HT1080 (cell line): ENCODE measurements at places on chromosomes 16 and 17. TPM values are rescaled to one million over a fixed set of nuclear protein-coding genes. Genes with fewer than 3 reads are reported as not detected.

The OR4D1 gene
- total RNA-seq = not detected in 2 replicates

The KRT39 gene
- total RNA-seq = not detected in 2 replicates

The CCL11 gene
- total RNA-seq = not detected in 2 replicates

The KRTAP4-3 gene
- not detected in 2 replicates for total RNA-seq

The SAP30BP gene
- total RNA-seq = 60.8 and 65.4 TPM in 2 replicates

The MT1H gene
- total RNA-seq = not detected in 2 replicates

The CES1 gene
- total RNA-seq = 2.7 and 4.8 TPM in 2 replicates

The CEMP1 gene
- total RNA-seq = not detected in 2 replicates

The MRTFB gene
- 2.6 and 5.1 TPM in 2 replicates for total RNA-seq

The MIS12 gene
- 18.7 and 25.9 TPM in 2 replicates for total RNA-seq

The LLGL2 gene
- not detected in 2 replicates for total RNA-seq

The PARD6A gene
- total RNA-seq = 2.8 and 3.8 TPM in 2 replicates

The TP53TG3F gene
- 0.10 TPM in 1 of 2 replicates, not detected in the other for total RNA-seq

The USP43 gene
- 0.07 and 0.84 TPM in 2 replicates for total RNA-seq

The GPRC5B gene
- total RNA-seq = 1.2 and 2.7 TPM in 2 replicates

The SSTR5 gene
- total RNA-seq = not detected in 2 replicates

The ATP1B2 gene
- total RNA-seq = not detected in 2 replicates

The CTNS gene
- total RNA-seq = 29.4 and 30.2 TPM in 2 replicates

The RND2 gene
- 0.11 and 0.23 TPM in 2 replicates for total RNA-seq
